ENCODE measurements at places on chromosomes 5 and 9. TPM values are rescaled to one million over a fixed set of nuclear protein-coding genes. Genes with fewer than 3 reads are reported as not detected.

DNA sequence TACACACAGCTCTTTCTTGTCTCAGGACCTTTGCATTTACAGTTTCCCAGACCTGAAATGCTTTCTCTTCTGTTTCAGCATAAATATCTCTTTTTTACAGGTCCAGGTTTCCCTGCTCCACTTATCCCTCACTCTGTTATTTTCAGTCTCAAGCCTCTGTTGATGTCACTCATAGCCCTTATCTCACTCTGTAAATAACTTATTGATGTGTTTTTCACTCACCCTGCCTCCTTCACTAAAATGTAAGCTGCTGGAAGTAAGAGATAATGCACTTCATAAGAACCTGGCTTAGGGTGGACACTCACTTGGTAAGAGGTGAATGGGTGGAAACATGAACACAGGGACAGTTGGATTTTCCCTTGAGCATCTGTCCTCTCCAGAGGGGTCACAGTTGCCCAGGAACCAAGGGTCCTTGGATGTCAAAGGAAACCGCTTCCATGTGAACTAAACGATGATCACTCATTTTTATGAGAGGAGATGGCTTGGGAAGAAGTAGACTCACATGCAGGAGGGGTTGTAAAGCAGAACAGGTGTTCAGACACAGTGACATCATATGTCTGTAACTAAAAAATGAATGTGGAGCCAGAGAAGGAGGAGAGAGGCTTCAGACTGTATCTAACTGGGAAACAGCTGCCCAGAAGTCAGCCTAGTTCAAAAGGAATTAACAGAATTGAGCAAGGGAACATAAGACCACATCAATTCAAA is 5.5 kb upstream of the HTR4 start:
- no peak for DNase-seq

Gene KCNMB1
- total RNA-seq, result 0.57 TPM

Gene SUSD1
- 9.0 TPM for total RNA-seq

GRCh38 chr5:172283862-172284610 is 472 bp upstream of the UBTD2 start:
- DNase-seq, result peak; percentile 64

Gene FAM153A
- total RNA-seq, result 0.19 TPM

GRCh38 chr5:123285122-123286023 is 137.8 kb downstream of the CEP120 start:
- no peak for DNase-seq

DNA sequence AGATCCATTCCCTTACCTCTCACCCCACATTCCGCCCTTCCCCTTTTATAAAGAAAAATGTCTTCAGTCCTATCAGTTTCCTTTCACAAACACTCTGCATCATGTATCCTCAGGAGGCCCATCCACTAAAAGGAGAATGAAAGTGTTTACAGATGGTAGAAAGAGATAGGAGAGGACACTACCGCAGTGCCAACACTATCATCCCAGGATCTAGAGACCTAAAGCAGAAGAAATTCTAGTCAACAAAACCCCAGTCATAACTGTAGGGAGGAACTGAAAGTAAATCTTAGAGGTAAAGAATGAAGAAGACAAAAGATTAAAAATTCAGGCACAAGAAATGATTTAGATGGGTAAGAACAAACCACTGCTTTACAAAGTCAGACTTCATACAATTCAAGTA is 114.1 kb downstream of the MLLT3 start:
- peak; percentile 46 for DNase-seq

Gene BAAT
- total RNA-seq, result 0.09 TPM

GRCh38 chr5:7010591-7010990 is 297.4 kb downstream of the TENT4A start:
- no peak for DNase-seq

DNA sequence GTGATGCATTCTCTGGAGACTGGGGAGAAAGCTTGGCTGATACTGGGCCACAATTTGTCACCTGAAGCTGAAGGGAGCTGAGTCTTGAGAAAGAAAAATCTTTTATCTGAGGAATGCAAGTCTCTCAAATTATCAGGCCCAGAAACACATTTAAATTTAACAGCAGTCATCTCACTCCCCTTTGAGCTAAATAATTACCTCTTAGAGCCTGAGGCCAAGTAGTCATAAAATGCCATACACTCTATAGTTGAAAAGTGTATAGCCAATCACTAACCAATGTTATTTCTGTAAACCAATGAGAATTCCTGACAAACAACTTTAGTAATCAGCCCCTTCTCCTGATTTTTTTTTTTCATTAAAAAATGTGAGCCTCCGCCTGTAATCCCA is 32.7 kb upstream of the DAPK1 start:
- DNase-seq, result no peak

Gene SPATA31E1
- not detected for total RNA-seq

DNA sequence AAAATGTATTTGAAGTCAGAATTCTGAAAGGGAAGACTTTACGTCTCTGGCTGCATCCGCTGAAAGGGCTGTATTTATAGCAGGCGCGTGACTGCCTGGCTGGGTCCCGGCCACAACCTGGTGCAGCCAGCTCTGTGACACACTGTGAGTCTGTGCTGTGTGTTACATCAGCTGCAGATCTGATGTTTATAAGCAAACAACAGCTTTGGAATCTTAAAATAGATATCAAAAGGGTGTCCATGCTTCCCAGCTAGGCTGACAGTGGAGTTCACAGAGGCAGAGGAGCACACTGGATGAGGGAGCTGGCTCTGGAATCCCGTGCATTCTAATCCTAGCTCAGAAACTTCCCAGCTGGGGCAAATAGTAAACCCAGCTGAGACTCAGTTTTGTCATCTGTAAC is 433.4 kb upstream of the BRINP1 start:
- DNase-seq, result no peak

- DNase-seq, result peak; percentile 62
Observed at GRCh38 chr5:138180183-138180782, 1.4 kb downstream of the KIF20A start.

DNA sequence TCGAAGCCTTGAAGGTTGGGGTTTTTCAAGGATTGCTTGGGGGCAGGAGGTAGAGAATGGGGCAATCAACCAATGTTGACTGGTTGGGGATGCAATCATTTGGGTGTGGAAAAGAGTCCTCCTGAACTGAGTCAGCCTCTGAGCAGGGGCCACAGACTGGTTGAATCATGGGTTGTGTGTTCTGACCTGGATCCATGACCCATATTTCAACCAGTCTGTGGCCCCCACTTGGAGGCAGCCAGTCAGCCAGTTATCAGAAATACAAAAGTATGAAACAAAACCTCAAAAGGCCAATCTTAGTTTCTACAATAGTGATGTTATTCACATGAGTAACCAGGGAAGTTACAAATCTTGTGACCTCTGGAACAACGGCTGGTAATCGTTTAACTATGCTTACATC is 81.4 kb upstream of the RANBP6 start:
- no peak for DNase-seq

Gene CBY3
- 0.19 TPM for total RNA-seq

Gene PLAA
- total RNA-seq, result 18.6 TPM

Gene C5orf58
- total RNA-seq, result not detected

Gene SLC36A2
- total RNA-seq, result not detected

- no peak for DNase-seq
Observed at GRCh38 chr5:32099486-32100035, 74.6 kb downstream of the GOLPH3 start.

DNA sequence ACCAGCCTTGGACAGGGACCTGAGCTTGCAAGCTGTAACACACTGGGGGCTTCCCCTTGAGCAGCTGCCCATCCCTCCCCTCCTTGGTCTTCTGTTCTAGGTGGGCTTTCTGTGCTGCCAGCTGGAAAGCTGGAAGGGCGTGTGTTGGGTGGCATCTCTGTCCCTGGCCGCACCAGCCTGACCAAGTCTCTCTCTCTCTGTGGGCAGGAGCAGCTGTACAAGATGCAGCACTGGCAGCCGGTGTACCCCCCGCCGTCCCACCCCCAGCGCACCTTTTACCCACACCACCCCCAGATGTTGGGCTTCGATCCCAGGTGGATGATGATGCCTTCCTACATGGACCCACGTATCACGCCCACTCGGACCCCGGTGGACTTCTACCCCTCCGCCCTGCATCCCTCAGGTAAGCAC is 32.1 kb upstream of the POMT1 start:
- no peak for DNase-seq

Gene GPR151
- total RNA-seq, result under 0.01 TPM

DNA sequence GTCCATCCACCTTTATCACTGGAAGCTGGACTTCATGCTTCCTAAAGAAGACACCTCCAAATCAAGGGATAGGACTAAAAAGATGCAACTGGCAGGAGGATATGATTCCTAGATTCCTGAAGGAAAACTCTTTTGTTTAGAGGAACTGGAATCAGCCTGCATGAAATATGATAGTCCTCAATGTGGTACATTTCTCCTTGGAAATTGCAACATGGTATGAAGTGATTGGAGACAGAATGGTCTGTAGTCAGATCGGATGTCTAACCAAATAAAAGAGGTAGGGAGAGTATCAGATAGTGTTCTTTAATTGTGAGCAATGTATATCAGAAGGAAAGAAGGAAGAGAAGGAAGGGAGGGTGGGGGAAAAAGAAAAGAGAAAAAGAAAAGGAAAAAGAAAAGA is 116.1 kb upstream of the FSTL4 start:
- DNase-seq, result no peak

DNA sequence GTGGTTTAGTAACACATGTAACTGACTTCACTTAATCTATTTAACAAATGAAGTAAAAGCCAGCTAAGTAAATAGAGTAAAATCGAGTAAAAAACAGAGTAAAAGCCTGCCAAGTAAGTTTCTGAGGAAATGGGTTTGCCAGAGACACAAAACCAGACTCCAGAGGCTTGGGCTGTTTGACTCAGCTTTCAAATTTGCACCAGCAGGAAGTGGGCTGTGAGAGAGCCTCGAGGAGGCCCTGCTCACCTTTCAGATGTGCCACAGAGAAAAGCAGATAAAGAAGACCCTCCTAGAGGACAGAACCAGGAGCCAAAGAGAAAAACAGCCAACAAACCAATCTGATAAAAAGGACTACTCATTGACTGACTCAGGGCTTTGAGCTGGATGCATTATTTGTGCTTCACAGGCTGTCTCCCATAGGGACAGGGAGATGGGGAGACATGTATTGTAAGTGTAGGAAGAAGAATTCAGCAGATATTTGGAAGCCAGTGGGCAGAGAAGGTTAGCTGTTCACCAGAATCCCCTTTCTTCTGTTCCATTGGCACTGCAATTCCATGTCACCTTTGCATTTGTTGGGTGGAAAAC is 14.4 kb upstream of the AMACR start:
- peak; percentile 49 for DNase-seq

DNA sequence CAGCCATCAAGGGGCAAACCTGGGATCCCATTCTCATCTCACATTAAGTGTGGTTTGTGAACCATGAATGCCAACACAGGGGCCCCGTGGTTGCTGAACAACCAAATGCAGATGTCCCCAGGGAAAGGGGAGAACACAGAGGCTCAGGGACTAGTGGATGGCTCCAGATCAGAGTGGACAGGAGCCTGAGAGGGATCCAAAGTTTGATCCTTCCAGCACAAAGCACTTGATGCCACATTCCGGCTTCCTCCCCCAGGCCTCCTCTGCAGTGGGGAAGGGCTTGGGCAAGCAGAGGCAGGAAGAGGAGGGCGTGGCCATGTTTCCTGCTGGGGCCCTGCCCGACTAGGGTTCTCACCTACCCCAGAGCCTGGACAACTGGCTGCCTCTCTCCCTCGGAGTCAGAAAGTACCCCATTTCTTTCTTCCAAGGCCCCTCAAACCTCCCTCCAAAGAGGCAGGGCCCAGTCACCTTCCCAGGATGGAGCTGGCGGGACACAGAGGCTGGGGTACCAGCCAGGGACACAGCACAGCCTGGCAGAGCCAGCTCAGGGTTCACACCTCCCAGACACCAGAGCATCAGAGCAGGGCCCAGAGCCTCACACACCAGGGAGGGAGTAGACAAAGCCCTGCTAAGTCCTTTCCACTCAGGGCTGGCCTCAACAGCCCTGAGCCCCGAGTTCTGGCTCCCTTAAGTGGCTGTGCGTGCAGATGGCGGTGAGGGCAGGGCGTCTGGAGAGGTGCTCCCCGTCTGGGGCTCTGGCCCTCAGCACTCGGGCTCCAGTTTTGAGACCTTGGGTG is 4.3 kb upstream of the RNF44 start:
- DNase-seq, result peak; percentile 66

Gene CRB2
- 0.61 TPM for total RNA-seq

DNA sequence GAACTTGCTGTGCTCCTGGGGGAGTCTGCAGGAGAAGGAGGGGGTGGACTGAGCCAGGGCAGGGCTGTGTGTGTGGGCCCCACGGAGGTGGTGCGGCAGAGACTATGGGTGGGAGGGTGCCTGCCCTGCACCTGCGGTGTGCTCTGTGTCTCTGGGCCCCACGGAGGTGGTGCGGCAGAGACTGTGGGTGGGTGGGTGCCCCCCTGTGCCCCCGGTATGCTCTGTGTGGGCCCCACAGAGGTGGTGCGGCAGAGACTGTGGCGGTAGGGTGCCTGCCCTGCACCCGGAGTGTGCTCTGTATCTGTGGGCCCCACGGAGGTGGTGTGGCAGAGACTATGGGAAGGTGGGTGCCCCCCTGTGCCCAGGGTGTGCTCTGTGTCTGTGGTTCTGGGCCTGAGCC is 103.7 kb downstream of the EHMT1 start:
- no peak for DNase-seq

Gene TIMD4
- 25.4 TPM for total RNA-seq

Gene FBN2
- total RNA-seq, result 5.5 TPM

DNA sequence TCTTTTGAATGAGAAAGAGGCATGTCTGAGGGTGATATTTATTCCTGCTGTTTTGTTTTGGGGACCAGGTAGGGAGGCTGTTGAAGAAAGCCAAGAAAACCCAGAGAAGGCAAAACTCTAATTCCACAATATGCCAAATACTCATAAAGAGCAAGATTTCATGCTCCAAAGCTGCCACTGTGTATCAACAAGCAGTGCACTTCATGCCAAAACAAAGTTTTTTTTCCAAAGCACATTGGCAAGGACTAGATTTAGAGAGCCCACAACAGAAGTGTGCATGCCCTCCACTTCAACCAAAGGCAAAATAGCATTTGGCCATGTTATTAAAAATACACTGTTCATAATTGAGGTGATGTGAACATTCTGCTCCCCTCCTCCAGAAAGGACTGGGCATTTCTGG is 229.9 kb downstream of the EBF1 start:
- DNase-seq, result no peak

DNA sequence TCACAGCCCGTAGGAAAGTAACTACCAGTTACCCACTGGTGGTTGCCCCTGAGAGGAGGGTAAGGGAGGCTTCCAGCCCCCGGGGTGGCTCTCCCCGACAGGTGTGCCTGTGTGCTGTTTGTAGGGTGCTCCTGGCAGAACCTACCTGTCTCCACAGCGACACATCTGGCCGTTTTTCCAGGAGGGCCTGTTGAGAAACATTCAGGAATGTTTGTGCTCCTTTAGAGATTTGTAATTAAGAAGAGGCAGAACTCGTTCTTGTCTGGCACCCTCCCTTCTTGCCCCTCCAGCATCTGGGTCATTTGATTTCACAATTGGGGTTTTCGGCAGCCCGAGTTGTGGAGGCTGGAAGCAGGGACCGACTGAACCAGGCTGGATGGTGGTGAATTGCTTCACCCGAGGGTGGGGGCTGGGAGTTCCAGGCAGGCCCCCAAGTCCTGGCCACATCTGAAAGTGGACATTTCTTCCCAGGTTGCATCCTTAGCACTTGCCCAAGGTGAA is 74.2 kb downstream of the WWC1 start:
- no peak for DNase-seq

Data from thymus (tissue), 14 donors.